ENCODE measurements at places on chromosomes 2 and 18. TPM values are rescaled to one million over a fixed set of nuclear protein-coding genes. Genes with fewer than 3 reads are reported as not detected.

Gene MROH2A
- total RNA-seq: not detected

Gene TUBA3E
- total RNA-seq: 0.09 TPM

Gene TMEM200C
- total RNA-seq: not detected

Gene CCBE1
- 0.59 TPM for total RNA-seq

Gene AGXT
- total RNA-seq: not detected

Gene MAPK4
- not detected for total RNA-seq

Gene TCF23
- total RNA-seq: not detected

Gene TRIM43
- not detected for total RNA-seq

Gene FAM124B
- total RNA-seq: 0.30 TPM

Gene RAB17
- 0.60 TPM for total RNA-seq

Gene COA5
- 19.7 TPM for total RNA-seq

Gene UGT1A3
- not detected for total RNA-seq

Gene EVA1A
- total RNA-seq: 39.2 TPM

Gene KLHL14
- not detected for total RNA-seq

Gene TUBB8B
- total RNA-seq: not detected

Gene SYT4
- not detected for total RNA-seq

Gene CRYBA2
- not detected for total RNA-seq

Gene SPP2
- total RNA-seq: not detected

Gene RAX
- not detected for total RNA-seq

Gene TMEM178A
- 0.92 TPM for total RNA-seq

Gene COL4A4
- total RNA-seq: 0.28 TPM

Measured in smooth muscle cell of the umbilical artery (primary cell).